ENCODE measurements at places on chromosomes 4 and X. TPM values are rescaled to one million over a fixed set of nuclear protein-coding genes. Genes with fewer than 3 reads are reported as not detected.

Gene RAB39B
- 1.3 TPM for total RNA-seq

DNA sequence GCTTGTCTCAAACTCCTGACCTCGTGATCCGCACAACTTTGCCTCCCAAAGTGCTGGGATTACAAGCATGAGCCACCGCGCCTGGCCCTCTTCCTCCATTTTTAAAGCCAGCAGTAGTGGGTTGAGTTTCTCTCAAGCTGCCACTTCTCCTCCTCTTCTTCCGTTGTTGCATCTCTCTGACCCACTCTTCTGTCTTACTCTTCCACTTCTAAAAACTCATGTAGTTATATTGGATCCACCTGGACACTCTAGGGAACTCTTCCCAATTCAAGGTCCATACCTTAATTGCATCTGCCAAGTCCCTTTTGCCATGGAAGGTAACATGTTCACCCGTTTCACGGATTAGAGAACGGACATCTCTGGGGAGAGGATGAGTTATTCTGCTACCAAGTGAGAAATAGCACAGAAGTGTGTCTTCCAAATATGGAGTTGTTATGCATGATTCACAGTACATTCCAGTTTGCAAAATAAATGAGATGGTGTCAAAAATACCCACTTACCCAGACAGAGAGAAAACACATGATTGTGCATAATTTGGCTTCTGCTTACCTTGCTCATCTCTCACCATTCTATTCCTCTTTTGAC is 51.8 kb downstream of the GBA3 start:
- DNase-seq = no peak

Gene SOWAHD
- not detected for total RNA-seq

Gene HSD17B11
- total RNA-seq = 95.7 TPM

Gene RBMXL3
- not detected for total RNA-seq

DNA sequence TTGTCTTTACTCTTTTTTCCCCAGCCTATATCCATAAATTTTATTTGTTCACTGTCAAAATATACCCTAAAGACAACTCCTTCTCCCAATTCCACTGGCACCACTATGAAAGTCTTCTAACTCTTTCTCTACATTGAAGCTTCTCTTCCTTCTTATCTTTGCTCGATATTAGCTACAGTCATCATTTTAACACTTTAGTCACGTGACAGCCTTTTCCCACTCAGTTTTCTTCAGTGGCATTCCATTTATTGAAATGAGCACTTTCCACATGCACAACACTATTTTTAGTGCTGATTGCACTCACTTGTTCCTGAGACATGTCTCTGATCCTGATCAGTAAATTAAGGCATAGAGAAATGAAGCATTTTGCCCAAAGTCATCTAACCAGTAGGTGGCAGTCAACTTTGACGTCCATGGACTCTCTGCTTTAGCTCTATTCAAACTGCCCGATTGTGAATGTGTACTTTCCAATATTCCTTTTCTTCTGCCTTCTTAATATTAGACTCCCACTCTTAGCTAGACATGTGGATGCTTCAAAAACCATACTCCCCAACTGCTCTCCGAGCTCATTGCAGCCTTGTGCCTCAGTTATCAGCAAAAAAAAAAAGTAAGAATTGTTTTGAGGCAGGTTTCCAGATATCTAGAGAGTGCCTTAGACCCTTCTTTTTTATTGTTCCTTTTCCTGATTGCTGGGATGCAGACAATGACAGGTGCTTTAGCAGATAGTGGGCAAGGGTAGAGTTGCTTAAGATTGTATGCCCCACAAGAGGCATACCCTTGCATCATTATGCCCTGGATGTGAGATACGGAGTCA is 394.4 kb upstream of the ADGRL3 start:
- no peak for DNase-seq

Gene ZXDA
- total RNA-seq = 6.9 TPM

- no peak for DNase-seq
Measured at GRCh38 chrX:155923200-155923599, 42.1 kb downstream of the VAMP7 start.

DNA sequence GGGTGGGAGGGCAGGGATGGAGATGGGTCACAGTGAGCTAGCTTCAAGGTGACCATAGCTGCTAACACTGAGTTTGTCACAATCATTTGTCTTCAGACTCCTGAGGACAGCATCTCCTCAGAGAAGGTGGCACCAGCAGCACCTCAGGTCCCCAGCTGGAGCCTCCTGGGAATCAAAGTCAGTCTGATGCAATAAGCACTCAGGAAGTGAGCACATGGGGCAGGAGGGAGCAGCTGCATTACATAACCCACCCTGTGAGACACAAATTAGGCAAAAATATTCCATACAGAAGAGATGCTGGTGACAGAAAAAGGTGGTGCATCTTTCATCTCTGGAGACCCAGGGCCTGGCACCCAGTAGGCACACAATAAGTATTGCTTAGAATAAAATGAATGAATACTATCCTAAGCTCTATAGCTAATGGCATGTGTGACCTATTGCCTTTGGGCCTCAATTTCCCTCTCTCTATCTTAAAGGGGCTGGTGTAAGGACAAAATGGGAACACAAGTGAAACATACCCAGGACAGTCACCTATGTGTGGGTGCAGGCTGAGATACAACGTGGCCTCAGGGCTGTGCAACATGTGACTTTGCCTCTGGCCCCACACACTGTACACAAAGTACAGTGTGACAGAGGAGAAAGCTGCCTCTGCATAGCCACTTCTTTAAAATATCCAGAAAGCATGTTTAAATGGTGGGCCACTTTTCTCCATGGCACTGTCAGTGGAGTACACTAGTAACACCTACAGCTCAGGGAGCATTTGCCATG is 37.1 kb downstream of the SLC39A8 start:
- no peak for DNase-seq

- DNase-seq = no peak
Measured at GRCh38 chrX:153491918-153492317, 2.9 kb upstream of the BGN start.

- DNase-seq = peak; percentile 27
Measured at GRCh38 chr4:98468709-98469108, 189.7 kb downstream of the TSPAN5 start.

DNA sequence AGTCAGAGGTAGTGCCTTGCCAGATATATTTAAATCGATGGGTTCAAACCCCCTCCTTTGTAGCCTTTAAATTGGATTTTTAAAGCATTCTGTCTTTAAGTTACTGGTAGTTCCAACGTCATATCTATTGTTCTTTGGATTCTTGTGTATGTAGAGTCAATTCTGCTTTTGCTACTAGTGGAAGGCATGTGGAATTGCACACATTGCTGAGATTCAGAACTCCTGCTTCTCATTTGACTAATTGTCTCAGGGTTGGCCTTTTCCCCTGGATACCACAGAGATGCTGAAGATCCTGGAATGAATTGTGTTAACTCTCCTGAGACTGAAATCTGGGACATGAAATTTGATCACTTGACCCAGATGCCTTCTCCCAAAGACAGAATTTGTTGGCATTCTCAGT is 328.3 kb upstream of the RPS6KA3 start:
- DNase-seq = no peak

DNA sequence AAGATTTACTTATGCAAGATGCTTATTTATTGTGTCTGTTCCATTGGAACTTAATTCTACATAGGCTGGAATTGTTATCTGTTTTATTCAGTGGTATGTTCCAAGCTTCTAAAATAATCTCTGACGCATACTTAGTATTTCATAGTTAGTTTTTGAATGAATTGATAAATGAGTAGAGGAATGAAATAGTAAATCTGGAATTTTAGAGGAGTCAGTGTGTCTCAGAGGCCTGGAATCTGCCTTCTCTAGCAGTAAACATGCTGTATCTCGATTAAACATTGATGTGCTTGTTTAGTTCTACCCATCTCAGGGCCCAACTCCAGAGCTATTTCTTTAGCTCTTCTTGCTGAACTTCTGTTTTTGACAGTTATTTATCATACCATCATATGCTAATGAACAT is 154.2 kb upstream of the MAGEC2 start:
- no peak for DNase-seq

Gene TLR6
- total RNA-seq = 7.6 TPM

GRCh38 chr4:56937262-56937661 is 29.6 kb downstream of the REST start:
- no peak for DNase-seq

Gene ZNF185
- 5.9 TPM for total RNA-seq

- DNase-seq = no peak
Measured at GRCh38 chrX:73916931-73917667, 354.1 kb downstream of the CHIC1 start.

Gene NUDT10
- total RNA-seq = 1.3 TPM

DNA sequence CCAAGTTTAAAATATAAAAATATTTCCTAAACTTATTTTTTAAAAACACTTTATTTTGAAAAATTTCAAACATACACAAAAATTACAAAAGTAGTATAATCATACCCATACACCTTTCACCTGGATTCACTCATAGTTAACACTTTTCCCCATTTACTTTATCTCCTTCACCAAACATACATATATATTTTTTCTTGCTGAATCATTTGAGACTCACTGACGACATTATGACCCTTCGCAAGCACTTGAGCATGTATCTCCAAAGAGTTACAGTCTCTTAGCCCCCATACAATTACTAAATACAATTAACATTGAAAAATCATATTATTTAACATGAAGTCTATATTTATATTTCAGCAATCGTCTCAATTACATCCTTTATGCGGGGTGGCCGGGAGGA is 19.8 kb downstream of the RXFP1 start:
- no peak for DNase-seq

Gene SHISA3
- total RNA-seq = 0.73 TPM

Gene ABCG2
- 6.9 TPM for total RNA-seq

Gene VGLL1
- 2.5 TPM for total RNA-seq

DNA sequence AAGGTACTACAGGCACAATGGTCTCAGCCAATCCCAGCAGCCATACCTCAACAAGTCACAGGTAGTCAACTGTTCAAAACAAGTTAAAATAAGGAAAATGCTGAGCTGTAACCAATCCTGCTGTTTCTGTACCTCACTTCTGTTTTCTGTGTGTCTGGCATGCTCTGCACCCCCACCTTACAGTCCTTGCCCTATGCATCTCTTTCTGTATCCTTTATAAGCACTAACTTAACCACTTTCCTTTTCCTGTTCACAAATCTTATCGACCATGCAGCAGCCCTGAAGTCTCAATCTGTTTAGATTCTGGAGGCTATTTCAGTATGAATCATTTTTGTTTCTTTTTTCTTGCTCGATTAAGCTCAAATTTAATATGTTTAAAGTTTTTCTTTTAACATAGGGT is 12.5 kb upstream of the FAM13A start:
- no peak for DNase-seq

All from breast epithelium (tissue), 4 donors.